ENCODE measurements at places on chromosomes 7 and 10.
A peak's percentile ranks its signal among the peaks of the same experiment; 100 is the strongest.

DNA sequence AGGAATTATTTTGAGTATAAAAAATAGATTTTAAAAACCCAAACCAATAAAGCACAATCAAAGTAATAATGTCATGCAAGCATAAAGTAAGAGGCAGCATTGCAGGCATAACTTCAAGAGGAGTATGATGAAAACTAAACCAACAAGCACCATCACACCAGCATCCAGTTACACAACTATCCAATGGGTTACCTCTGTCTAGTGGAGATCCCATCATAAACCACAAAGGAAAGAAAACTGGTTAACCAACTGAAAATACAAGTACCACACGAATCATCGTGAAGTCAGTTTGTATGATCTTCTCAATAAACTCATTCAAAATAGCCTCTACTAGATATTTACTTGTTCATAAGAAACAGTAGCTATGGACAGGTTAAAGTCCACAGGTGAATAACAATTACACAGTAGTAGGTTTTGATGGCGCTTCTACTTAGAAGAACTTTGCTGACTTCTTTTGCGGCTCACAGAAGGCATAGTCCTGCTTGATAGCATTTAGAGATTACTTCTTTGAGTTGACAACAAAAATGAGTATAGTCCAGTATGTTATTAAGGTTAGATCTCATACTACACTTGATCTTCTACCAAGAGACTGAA is 116.6 kb downstream of the MICU1 start:
- peak; percentile 59 for DNase-seq

GRCh38 chr10:122368502-122369254 is 5.8 kb upstream of the PLEKHA1 start:
- peak; percentile 10 for DNase-seq

DNA sequence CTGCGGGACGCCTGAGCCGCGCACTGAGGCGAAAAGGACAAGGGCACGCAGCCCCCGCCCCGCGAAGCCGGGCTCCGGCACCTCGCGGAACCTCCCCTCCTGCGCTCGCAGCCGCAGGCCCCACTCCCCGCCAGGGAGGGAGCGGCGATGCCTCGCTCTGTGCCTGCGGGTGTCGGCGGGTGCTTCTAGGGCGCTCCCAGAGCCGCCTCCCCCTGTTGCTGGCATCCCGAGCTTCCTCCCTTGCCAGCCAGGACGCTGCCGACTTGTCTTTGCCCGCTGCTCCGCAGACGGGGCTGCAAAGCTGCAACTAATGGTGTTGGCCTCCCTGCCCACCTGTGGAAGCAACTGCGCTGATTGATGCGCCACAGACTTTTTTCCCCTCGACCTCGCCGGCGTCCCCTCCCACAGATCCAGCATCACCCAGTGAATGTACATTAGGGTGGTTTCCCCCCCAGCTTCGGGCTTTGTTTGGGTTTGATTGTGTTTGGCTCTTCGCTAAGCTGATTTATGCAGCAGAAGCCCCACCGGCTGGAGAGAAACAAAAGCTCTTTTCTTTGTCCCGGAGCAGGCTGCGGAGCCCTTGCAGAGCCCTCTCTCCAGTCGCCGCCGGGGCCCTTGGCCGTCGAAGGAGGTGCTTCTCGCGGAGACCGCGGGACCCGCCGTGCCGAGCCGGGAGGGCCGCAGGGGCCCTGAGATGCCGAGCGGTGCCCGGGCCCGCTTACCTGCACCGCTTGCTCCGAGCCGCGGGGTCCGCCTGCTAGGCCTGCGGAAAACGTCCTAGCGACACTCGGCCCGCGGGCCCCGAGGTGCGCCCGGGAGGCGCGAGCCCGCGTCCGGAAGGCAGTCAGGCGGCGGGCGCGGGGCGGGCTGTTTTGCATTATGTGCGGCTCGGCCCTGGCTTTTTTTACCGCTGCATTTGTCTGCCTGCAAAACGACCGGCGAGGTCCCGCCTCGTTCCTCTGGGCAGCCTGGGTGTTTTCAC is 519 bp downstream of the ITGB8 start:
- DNase-seq, result peak; percentile 58

GRCh38 chr10:132585732-132586722 is 48.4 kb downstream of the INPP5A start:
- DNase-seq, result no peak

DNA sequence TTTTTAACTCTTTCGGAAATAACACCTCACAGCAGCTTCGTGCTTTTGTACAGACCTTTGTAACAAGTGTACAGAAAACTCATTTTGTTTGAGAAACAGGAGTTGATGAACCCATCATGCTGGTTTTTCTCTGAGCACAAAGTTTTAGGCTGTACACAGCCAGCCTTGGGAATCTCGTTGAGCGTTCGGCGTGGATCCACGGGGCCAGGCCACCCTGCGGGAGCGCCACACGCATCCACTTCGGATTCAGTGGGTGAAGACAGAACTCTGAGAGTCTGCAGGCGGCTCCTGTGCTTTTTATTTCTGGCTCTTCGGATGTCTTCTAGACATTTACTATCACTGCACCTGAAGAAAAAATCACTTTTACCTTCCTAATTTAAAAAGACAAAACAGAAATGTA is 131.2 kb downstream of the SMURF1 start:
- no peak for DNase-seq

GRCh38 chr10:132951926-132952325 is 9.6 kb upstream of the CFAP46 start:
- DNase-seq, result no peak

GRCh38 chr7:100061518-100062193 is 12.1 kb downstream of the ZSCAN21 start:
- DNase-seq, result peak; percentile 30

DNA sequence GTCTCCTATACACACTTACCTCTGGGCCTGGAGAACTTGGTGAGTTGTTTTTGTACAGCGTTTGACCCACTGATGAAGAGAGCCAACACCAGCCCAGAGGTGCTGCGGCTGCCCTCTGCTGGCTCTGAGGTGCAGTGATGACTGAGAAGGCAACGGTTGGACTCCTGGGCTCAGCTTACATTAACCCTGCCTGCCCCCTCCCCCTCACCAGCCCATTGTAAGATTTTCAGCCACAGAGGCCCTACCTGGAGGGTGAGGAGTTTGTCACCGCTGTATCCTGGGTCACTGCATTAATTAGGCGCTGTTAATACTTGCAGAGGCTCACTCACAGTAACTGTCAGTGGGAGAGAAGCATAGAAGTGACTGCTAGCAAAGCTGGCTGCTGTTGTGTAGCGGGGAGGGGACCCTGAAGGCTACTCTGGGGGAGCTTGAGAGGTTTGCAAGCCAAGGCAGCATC is 19.0 kb upstream of the ANKRD2 start:
- DNase-seq, result peak; percentile 71

Data from LHCN-M2 (cell line).